Renal cortex interstitium (tissue), 15 donors: ENCODE measurements at places on chromosomes 16 and 17.

DNA sequence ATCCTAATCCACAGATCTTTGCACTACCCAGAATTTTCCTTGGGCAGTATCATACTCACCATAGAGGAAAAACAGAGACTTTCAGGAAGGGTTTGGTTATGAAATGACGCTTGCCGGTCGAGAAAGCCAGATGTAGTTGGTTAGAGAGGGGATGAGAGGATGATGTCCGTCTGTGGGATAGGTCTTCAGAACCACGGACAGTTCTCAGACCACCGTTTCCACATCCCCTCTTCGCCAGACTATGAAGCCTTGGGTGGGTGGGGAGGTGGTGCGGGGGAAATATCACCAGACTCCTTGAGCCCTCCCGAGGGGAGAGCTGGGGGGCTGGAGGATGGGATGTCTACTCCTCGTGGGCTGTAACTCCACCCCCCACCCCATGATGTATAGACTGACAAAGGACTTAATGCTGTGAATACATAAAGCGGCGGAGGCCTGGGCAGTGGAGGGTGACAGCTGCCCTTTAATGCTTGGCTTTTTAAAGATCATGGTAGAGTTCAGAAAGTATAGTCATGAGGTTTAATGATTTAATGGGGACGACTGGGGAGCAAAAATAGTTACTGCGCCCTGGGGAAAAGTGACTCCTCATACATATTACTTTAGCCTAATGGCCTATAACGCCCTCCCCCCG, 96.6 kb downstream of the MRM1 start:
- DNase-seq = no peak

GRCh38 chr17:19650826-19651225, 2.3 kb downstream of the ALDH3A2 start:
- DNase-seq = no peak

DNA sequence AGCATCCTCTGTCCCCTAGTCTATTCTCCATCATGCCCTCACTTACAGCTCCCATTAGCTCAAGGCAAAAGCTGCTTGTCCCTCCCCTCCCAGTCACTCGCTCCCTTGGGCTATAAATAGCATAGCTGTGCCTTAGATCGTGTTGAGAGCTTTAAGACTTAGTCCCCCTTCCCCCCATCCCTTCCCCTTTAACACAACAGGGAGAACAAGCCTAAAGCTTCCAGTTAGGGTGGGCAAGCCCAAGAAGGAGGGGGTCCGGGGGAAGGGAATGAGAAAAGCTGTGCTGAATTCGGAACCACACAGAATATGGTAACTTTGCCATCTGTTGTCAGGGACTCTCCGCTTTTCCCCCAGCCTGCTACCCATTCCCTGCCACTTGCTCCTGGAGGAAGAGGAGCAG, 4.9 kb upstream of the HIGD1B start:
- no peak for DNase-seq

- DNase-seq = no peak
Measured at GRCh38 chr16:67758006-67758405, 38.9 kb upstream of the GFOD2 start.

GRCh38 chr16:56849690-56850680, 15.0 kb upstream of the SLC12A3 start:
- no peak for DNase-seq

GRCh38 chr16:79185711-79186110, 414.8 kb downstream of the MAF start:
- no peak for DNase-seq

DNA sequence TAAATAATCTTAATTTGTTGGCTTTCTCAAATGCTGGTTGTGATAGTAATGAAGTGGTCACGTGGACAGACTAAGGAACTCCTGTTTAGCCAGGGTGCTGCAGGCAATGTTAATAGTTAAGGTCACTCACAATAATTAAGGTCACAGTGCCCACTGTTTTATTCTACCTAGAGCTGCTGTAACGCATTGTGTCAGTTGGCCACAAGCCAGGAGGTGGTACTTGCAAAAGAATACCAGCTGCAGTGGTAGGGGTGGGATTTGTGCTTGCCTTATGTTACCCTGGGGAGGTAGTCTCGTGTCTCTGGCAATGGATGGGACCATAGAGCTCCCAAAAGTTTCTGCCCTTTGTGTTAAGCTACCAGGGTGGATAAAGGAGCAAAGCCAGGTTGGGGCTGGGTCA, 969.1 kb upstream of the CDH8 start:
- no peak for DNase-seq

DNA sequence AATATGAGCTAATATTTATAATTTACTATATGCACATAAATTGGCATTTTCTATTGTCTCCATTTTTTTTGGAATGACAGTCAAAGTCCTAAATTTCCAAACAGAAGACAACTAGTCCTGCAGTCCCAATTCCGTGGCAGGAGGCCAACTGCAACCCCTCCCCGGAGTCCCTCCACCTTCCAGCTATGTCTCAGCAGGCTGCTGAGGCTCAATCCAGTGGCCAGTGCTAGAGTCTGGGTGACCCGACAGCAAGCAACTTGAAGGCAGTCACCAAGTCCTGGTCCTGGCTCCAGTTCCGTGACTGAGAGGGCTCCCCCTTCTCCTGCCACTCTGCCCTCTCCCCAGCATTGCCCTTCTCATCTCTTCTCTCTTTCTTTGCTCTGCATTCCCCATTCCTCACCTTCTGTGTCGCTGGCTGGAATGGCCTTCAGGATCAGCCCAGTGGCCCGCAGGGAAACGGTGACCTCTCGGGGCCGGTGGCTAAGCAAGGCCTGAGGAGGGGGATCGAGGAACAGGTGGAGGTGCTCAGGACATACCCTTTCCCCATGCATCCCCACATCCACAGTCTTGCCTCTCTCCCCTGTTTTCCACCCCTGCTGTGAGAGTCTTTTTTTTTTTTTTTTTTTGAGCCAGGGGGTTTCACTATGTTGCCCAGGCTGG, 22.4 kb upstream of the MFSD6L start:
- DNase-seq = no peak

- no peak for DNase-seq
Measured at GRCh38 chr17:44536090-44536953, 21.0 kb upstream of the FZD2 start.

DNA sequence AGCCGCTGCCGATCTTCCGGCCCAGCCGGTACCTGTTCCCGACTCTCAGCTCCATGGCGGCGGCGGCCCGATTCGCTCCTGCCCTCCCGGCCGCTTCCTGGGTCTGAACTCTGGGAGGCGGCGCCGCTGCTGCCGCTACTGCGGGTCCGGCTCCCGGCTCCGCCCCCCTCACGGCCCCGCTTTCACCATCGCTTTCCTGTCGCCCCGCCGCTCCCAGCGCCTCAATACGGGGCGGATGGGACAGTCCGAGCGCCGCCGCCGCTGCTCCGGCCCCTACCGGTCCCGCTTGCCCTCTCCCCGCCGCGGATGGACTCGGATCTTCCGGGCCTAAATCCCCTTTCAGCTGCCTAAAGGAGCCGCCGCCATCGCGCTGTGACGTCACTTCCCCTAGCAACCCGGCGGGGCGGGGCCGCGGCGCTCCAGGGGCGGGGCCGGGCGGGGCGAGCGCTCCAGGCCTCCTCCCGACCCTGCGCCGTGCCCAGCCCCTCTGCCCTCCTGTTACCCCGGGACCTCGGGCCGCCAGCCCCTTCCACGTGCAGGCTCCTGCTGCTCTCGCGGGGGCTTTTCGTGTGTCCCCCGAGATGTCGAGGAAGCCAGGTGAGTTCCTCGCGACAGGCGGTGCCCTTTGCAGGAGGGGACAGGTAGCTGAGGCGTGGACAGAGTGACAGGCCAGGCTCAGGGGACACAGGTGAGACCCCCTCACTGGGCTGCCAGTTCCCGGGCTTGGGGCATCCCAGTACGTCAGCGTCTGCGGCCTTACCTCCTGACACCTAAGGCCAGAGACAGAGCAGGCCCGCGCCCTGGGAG, at the start of gene CSNK1D:
TSS of gene CSNK1D (minus strand) at position 374 of the 807 bp plus-strand sequence. CDS start at position 55, 319 bp downstream.
- peak; percentile 81 for DNase-seq

DNA sequence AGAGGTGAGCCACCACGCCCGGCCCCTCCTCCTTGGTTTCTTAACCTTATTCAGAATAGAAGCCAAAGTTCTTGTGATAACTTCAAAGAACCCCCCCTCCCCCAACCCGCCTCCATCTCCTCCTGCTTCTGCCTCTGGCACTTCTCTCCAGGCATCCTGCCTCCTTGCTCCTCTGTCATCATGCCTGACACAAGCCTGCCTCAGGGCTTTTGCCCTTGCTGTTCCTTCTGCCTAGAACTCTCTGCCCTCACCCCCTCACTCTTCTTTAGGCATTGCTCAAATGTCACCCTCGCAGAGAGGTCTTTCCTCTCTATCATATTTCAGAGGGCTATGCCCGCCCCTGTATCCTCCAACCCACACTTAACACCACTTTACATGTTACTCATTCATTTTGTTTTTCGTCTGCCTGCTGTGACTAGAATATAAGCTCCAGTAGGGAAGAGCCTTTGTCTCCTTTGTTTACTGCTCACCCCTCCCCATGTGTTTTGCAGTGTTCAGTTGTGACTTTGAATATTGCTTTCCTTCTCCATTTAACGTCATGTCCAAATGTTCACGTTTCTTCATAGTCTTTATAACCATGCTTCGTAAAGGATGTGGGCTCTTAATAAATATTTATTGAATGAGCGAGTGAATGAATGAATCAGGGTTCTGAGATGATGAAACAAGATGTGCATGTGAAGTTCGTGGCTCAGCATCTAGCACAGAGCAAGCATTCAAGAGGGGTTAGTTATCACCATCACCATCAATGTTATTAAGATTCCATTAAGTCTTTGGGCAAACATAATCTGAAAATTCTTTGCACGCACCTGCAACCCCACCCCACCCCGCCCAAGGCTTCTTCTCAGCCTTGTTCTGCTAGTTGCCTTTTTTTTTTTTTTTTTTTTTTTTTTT, 186.2 kb upstream of the WSCD1 start:
- no peak for DNase-seq

DNA sequence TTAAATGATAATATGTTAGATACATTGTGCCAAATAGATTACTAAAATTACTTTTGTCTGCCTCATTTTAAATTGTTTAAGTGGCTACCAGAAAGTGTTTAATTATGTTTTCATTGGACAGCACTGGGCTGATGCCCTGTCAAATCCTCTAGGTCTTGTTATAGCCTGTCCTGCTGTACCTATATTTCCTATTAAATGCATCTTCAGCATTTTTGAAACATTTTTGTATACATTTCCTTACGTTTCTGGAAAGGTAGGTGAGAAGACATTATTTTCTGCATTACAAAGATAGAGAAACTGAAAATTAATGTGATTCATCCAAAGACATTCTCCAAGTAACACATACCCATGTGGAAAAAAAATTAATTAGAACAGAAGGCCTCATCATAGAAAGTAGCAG, 192.2 kb upstream of the HS3ST3A1 start:
- DNase-seq = no peak

GRCh38 chr16:75000481-75001081, 1.8 kb downstream of the ZNRF1 start:
- DNase-seq = no peak

DNA sequence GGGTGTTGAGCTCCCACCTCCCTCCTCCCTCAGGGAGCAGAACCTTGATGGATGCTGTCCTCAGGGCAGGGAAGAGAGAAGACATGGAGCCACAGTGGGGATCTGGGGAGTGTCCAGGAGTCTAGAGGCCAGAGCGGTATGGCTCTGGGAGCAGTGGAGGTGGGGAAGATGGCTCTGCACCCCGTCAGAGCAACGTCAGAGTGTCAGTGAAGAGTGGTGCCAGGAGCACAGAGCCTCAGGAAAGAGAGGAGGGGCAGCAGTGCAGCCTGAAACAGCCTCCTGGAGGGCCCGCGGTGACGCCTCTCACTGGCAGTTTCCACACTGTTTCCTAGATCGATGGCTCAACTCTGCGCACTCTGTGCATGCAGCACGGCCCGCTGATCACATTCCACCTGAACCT, 23.2 kb upstream of the SLC5A11 start:
- no peak for DNase-seq

- DNase-seq = no peak
Measured at GRCh38 chr17:8002721-8003593, 542 bp downstream of the GUCY2D start.

- DNase-seq = no peak
Measured at GRCh38 chr16:86665319-86665675, 86.9 kb downstream of the FOXL1 start.

DNA sequence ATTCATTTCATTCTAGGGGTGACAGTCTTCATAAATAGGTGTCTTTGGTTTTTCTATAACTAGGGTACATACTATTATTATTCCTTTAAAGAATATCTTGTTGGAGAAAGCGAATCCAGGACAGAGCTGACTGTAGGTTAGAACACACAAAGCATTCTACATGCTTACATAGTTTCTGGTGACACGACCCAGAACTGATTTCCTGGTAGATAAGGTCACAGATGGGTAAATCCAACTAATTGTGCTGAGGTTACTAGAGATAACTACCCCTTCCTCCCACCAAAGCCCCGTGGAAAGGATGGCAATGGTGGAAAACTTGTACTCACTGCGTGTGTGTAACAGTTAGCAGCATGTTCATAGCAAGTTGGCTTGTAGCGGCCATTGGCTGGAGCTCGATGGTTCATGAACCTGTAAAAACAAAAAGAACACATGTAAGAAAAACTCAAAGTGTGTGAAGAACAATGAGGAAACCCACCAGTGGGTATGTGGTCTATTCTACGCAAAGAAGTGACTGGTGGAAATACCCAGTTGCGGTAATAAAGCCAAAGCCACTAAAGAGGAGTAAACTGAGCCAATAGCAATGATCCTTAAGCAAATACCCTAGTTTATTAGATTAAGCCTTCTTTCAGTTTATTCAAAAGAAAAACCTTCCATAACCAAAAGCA, 7.7 kb downstream of the MMD start:
- no peak for DNase-seq

DNA sequence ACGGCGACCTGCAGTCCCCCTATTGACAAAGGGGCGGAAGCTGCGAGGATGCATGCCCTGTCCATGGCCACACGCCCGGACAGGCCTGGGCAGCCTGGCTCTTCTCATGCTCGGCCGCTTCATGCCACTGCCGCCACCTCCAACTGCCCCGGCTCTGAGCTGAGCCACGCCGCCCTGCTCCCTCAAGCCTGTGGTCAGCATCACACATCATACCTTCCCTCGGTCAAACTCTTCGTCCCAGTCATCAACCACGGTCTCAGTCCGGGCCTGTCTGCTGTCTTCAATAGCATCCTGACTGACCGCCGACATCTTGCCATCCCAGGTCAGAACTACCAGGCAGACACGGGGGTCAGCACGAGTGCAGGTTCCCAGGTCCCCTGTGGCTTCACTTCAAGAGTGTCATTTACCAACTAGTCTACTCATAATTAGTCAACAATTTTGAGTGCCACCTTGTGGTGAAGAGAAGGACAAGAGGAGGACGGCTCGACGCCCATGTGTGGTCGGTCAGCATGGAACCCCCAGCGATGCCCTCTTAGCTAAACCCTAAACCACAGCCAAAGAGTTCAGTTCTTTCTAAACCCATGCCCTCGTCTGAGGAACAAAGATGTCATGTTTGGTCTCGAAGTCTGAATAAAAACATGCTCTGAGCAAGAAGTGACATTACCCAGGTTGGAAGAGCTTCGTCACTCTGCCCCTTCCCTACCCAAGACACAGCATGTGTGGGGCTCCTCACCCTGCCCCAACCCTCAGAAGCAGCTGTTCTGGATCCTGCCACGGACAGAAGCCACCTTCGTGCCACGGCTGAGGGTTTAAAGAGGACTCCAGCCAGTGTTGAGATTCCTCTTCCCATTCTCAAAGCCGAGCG, 16.9 kb upstream of the CYTH1 start:
- DNase-seq = no peak
